ENCODE measurements at places on chromosomes 4 and X.
A peak's percentile ranks its signal among the peaks of the same experiment; 100 is the strongest.

DNA sequence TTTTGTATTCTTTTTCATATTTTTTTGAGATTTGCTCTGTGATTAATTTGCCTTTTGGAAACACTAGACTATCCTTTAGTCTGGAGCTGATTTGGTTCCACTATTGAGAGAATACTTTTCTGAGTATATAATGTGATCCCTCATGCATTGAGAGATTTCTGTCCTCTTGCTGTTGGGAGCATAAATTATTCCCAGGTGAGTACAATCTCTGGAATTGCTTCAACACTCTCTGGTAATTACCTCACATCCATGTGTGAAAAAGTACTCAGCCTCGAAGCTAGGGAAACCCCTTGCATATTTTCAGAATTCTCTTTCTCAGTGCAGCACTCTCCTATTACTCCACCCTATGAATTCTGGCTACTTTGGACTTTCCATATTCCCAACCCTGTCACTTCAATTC lies 550.0 kb downstream of the RAPGEF2 start:
- no peak for DNase-seq

DNA sequence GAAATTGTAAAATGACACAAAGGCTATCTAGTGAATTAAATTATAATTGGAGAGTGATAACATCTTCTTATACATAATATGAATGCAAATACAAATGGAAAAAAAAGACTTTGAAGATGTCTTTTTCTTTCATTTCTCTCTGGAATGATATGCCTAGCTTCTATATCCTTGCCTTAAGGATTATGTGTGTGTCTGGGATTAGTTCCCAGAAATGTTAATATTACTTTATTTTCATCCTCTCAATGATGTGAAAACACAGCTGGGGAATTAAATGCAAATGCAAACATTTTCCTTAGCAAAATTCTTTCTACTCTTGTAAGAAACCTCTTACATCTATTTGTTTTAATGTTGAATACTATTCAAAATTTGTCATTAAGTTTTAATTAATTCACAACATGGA lies 441.9 kb downstream of the FSTL5 start:
- no peak for DNase-seq

DNA sequence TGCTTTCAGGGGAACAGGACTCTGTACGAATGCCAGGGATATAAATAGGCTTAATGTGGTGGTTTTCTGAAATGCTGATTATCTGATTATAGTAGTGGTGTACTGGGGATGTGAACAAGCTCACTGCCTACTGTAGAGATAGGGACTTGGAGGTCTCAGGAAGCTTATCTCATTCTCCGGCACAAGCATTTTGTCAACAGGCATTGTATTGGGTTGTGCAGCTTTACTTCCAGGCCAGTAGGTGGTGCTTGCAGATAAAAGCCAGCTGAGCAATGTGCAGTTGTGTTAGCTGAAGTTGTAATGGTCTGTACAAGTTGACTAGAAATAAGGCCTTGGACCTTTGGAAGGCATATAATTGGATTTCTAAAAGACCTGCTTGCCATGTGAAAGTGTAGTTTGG lies 49.5 kb upstream of the TMLHE start:
- no peak for DNase-seq

DNA sequence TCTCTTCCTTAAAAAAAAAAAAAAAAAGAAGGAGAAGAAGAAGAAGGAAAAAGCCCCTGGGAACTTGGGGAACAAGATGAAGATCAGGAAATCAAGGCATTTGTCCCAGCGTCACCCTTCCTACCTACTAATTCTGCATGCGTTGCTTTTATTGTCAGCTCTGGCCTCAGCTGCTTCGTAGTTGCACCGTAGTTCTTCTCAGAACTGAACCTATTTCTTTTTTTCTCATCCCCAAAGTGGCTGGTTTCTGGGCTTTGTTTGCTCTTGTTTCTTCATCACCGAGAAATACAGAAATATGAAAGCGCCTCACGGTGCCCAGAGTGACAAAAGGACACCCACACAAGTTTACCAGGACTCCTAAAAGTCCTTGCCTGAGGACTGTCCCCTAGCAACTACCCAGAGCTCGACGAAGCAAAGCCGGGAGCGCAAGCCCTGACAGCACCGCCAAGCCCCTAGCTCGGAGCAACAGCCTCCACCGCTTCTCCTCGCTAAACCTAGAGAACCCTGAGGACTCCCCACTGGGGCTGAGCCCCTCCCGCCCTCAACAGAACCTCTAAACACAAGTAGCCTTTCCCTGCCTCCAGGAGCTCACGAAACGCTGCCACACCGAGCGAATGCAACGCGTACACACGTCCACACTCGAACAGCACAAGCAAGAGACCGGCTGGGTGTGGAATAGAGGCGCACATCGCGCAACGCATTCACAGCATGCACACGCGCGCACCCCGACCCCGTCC lies 710 bp downstream of the PRKG2 start:
- peak; percentile 8 for DNase-seq

DNA sequence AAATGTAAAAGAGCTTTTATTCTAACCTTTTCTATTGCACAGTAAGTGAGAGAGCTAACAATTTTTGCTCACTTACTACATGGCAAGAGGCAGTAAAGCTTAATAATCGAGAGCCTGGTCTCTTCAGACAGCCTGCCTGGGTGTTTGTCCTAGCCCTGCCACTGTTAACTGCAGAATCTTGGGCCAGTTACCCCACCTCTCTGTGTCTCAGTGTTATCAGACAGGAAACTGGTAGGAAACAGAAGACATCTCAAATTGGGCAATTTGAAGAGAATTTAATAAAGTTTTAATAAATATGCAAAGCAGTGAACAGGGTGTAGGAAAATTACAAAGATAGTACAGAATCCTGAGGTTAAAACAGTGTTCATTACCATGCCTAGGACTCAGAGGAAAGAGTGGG lies 13.4 kb downstream of the STAP1 start:
- no peak for DNase-seq

DNA sequence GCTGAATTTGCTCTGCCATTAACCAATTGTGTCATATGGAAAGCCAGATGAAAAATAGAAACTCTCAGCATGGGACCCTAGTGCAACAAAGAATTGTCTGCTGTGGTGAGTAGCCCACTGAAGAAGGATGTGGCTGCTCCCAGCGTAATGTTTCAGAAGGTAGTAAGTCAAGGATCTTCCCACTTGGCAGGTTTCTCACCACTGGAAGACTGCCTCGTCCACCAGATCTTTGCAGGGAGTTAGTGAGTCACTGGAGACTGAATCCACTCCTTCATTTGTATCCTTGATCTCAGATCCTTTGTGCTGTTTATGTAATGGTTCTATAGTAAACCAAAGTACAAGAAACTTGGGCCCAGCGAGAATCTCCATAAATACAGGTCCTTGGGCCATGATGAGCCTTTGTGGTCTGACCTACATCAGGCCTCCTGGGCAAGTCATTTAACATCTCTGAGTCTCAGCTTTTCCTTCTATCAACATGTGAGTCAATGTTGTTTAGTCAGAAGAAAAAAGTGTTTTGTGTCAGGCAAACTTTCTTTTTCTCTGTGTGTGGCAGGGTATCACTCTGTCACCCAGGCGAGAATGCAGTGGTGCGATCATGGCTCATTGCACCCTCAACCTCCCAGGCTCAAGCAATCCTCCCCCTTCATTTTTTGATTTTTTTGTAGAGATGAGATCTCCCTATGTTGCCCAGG lies 78.0 kb upstream of the CCDC160 start:
- DNase-seq, result no peak

DNA sequence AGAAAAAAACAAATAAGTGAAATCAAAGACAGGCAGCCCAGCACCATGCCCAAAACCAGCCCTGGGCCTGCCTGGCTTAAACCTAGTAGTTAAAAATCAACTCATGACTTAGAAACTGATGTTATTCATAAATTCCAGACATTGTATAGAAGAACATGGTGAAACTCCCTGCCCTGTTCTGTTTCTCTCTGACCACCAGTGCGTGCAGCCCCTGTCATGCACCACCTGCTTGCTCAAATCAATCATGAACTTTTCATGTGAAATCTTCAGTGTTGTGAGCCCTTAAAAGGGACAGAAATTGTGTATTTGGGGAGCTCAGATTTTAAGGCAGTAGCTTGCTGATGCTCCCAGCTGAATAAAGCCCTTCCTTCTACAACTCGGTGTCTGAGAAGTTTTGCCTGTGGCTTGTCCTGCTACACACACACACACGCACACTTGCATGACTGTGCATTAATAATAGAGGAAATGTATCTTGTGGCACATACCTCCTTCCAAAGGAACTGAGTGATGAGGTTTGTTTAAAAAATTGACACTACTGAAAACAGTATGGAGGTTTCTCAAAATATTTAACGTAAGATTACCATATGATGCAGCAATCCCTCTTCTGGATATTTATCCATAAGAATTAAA lies 39.2 kb upstream of the UGT2B7 start:
- no peak for DNase-seq

Data from activated T-helper 2 cell treated with anti-CD3 and anti-CD28 coated beads, Interferon-gamma antibody, Interleukin-2, Interleukin-4, amounts not matched to agents 10 μg/mL and 5 μg/mL and 100 μg/mL, durations not matched to agents 14 hours and 24 hours and 36 hours (primary cell).